Epithelial cell of proximal tubule (primary cell): ENCODE measurements at places on chromosomes 5 and 9. TPM values are rescaled to one million over a fixed set of nuclear protein-coding genes. Genes with fewer than 3 reads are reported as not detected.

The BAAT gene
- 0.07 TPM in 1 of 2 replicates, not detected in the other for total RNA-seq

The ANKRD34B gene
- 1.2 TPM in 2 replicates for total RNA-seq

DNA sequence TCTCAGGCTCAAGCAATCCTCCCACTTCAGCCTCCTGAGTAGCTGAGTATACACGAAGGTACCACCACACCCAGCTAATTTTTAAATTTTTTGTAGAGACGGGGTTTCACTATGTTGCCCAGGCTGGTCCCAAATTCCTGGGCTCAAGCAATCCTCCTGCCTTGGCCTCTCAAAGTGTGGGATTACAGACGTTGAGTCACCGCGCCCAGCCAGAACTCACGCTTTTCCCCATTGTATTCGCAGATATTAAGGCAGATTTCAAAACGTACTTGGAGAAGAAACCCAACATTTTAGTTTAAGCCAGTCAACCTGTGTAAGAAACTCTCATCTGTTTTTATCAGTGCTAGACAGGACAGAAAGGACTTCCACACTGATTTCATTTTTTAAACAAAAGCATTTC is 26.6 kb downstream of the COL23A1 start:
- DNase-seq: no peak

DNA sequence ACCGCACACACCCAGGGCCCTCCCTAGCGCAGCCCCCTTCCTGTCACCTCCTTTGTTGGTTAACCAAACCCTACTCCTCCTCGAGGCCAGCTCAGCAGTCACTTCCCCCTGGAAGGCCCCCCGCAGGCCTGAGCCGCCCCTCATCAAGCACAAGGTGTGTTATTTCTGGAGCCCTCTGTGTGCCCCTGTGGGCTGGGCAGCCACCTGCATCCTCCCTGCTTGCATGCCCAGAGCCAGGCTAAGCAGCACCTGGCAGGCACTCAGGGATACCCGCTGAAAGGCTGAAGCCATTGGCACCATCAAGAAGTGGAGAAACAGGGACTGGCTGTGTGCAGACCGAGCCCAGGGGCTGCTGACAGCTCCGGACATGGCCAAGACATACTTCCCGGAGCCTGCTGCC is 121.8 kb downstream of the ZNF354C start:
- no peak for DNase-seq

DNA sequence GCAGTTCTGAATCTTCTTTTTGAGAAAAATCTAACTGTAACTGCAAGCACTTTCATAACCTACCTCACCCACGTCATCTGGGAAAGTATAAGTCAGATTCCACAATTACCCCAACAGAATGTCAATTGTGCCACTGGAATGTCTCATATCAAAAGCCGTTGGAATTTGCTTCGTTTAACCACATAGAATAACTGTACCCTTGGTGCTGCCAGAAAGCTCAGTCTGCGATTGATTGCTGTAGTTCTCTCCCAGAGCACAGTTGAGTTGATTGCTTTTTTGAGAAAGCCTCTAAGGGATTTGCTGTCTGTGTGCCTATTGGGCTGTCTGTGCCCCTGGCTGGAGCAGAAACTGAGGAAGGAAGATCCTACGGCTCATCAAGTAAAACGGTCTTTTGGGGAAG is 583.6 kb downstream of the TMEM38B start:
- DNase-seq: no peak

- DNase-seq: no peak
Observed at GRCh38 chr5:121251954-121252353, 599.7 kb upstream of the FTMT start.

DNA sequence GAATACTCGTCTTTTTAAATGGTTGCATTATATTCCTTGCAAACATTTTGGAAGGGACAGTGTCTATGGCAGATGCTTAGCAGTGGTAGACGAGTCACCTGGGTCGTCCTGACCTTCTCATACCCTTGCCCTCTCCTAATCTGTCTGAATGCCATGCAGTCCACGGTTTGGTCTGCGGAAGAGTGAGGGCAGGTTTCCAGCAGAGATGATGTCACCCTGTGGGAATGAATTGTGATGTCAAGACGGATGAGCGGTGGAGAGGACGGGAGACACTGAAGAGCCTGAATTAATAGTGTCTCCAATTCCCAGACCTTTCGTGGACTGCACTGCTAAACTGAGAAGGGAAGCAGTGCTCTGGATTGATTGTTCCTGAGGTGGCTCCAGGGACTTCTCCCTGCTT is 329.0 kb upstream of the PANK3 start:
- DNase-seq: no peak

- DNase-seq: no peak
Observed at GRCh38 chr5:133945568-133945967, 22.9 kb downstream of the C5orf15 start.

DNA sequence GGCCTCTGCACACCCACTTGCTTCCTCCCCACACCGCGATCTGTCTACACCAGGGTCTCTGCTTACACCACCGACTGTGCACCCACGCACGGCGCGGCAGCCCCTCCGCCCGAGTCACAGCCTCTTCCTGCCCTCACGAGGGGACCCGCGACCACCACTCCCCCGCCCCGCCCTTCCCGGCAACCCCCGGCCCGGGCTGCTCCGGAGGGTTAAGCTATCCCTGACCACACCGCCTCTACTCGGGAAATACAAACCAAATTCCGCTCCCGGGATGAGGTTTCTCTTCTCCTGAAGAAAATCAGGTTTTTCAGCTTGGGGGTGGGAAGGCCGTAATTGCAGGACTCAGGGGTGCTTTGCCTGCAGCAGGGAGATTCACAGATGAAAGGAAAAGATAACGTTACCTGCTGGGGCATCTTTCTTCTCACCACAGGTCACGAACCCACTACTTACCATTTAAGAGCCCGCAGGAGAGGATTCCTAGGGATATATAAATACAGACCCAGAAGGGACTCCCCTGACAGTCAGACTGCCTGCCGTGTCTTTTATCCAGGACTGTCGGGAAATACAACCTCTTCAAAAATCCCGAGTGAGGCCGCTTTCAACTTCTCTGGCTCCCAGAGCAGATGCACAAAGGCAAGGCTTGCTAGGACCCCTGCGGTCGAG is 63.5 kb downstream of the ROR2 start:
- DNase-seq: no peak

The ZFP2 gene
- 0.29 and 0.86 TPM in 2 replicates for total RNA-seq

- no peak for DNase-seq
Observed at GRCh38 chr9:133946840-133947486, 45.2 kb downstream of the VAV2 start.

The SPINK4 gene
- not detected in 2 replicates for total RNA-seq

DNA sequence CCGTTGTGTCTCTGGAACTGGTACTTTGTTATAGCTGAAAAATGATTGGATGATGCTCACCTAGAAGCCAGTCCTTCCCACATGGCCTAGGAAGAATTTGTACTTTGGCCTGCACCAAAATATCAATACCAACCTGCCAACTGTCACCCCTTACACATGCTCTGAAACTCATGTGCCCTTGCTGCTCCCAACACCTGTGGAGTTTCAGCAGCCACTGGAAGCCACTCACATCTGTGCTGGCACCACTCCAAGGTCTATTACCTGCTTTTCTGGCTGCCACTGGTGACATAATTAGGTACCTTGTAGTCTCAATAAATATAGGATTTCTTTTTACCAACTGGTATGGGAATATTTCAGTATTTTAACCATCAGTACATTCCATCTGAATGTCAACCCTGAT is 363.6 kb downstream of the SH3GL2 start:
- DNase-seq: no peak

DNA sequence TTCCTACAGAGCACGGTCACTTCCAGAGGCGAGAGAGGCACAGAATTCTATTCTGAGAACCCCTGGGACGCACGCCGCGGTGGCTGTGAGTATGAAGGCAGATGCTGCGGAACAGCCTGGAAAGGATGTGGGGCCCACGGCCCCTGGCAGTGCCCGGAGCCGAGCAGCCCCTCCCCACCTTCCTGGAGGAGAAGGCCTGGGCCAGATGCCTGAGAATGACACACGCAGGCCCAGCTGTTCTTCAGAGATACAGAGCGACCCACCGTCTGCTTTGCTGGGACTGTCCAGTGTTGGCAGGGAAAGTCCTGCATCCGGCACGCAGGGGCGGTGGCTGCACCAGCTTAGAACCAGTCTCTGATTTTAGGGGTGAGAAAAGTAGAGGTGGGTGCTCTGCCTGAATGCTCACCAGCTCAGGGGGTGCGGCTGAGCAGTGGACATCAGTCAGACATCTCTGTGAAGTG is 116.7 kb upstream of the LPCAT1 start:
- DNase-seq: no peak

- DNase-seq: no peak
Observed at GRCh38 chr9:99573085-99573484, 248.6 kb upstream of the NR4A3 start.

The SLC25A2 gene
- total RNA-seq: 0.29 TPM in 1 of 2 replicates, not detected in the other

The NPM1 gene
- 1,693 and 2,624 TPM in 2 replicates for total RNA-seq

DNA sequence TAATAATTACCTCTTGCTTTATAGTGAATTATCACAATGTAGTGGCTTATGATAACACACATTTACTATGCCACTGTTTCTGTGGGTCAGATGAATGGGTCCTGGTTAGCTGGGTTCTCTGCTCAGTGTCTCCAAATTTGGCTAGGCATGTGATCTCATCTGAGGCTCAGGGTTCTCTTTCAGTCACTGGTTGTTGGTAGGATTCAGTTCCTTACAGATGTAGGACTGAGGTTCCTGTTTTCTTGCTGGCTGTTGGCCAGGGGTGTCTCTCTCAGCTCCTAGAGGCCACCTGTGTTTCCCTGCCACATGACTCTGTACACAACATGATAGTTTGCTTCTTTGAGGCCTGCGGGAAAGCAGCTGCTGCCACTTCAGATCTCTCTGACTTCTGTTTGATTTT is 7.1 kb downstream of the NFX1 start:
- DNase-seq: no peak

DNA sequence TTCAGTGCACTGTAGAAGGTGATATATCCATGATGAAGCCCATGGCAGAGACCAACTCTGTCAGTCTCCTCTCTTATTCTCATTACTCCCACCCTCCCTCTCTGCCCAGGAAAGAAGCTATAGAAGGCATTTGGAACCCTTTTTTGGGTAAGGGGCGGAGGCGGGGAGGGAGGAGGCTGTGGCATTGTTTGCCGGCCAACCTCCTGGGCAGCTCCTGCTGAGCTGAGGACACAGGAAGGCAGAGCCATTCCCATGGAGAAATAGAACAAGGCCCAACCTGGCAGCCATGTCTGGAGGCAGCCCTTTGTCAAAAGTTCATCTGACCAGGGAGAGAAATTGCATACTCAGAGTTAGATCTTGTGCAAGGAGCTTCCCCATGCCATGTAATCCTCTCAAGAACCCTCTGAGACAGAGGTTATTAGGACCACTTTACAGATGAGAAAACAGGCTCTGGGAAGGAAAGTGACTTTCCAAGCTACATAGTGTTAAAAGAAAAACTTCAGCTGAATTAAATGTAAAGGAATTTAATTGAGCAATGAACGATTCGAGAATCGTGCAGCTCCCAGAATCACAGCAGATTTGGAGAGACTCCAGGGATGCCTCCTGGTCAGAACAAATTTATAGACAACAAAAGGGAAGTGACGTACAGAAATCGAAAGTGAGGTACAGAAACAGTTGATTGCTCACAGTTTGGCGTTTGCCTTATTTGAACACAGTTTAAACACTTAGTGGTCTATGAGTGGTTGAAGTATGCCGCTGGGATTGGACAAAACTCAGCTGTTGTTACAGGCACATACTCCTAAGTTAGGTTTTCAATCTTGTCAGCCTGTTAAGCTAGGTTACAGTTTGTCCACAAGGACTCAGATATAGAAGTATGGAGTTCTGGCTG is 158.6 kb downstream of the MELK start:
- no peak for DNase-seq

DNA sequence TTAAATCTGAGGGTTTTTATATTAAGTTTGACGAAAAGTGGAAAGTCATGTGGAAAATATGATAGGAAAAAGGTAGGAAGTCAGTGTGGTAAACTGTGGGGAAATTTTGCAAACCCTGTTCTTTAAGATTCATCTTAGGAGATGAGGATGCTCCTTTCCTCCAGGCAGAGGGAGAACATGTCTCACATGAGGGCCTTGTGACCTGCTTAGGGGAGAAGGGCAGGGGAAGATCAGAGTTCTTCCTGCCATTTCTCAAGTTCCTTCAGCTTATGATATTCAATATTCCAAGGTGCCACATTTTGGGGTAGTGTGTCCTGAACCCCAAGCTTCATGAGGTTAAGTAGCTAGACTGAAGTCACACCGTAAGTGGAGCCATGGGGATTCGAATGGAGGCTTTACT is 53.7 kb downstream of the MAPKAP1 start:
- no peak for DNase-seq

The SLC28A3 gene
- 0.06 and 0.58 TPM in 2 replicates for total RNA-seq

The PGGT1B gene
- total RNA-seq: 4.6 and 5.4 TPM in 2 replicates

The IFNE gene
- total RNA-seq: not detected in 2 replicates

- DNase-seq: no peak
Observed at GRCh38 chr5:75460532-75460931, 50.9 kb downstream of the CERT1 start.

The GHR gene
- 0.07 and 0.17 TPM in 2 replicates for total RNA-seq

GRCh38 chr5:39503155-39503554 is 78.4 kb upstream of the DAB2 start:
- no peak for DNase-seq

GRCh38 chr5:124902097-124902821 is 155.8 kb upstream of the ZNF608 start:
- DNase-seq: no peak

GRCh38 chr9:129838707-129839259 is 3.5 kb downstream of the USP20 start:
- no peak for DNase-seq

- no peak for DNase-seq
Observed at GRCh38 chr5:38455796-38456330, 100.6 kb downstream of the LIFR start.

The OR2V2 gene
- not detected in 2 replicates for total RNA-seq
